Trophoblast cell (in vitro differentiated cells and primary cell): ENCODE measurements at places on chromosomes 16 and 17.

- no peak overlapping the region for H3K27ac ChIP-seq
- H3K4me3 ChIP-seq, result no peak overlapping the region
These were observed 214.3 kb upstream of the CDH11 start for GRCh38 chr16:65336160-65336559.

DNA sequence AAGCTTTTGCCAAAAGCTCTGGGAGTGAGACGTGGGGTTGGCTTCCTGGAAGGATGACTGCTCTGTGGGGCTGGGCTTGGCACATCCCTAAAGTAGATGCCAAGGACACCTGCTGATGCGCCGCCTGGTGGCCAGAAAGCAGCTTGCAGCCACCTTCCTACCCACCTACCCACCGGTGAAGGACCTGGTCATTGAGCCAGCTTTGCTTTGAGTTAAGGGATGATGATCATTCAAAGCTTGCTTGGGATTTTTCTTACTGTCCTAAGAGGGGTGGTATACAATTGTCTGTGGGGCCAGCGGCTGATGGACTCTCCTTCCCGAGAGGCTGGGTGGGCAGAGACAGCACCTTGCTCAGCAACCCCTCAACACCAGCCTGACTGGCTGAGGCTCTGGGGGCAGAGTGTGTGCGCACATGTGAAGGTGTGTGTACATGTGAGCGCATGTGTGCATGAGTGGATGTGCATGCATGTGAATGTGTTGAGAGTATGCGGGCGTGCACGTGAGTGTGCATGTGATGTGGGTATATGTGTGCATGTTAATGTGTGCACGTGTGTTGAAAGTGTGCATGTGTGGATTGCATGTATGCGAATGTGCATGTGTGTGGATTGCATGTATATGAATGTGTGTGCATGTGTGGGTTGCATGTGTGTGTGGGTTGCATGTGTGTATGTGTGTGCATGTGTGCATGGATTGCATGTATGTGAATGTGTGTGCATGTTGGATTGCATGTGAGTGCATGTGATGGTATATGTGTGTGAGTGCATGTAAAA lies 18.6 kb downstream of the C1QTNF1 start:
- H3K4me1 ChIP-seq, result no peaks in the 10 kb centered on the region
- peak; percentile 35 for DNase-seq
- no peaks in the 10 kb centered on the region for H3K36me3 ChIP-seq
- no peaks in the 10 kb centered on the region for H3K27me3 ChIP-seq

- no peak for DNase-seq
- H3K36me3 ChIP-seq, result no peaks in the 10 kb centered on the region
- H3K27me3 ChIP-seq, result no peaks in the 10 kb centered on the region
- no peak overlapping the region for H3K4me3 ChIP-seq
These were observed 592.8 kb upstream of the GOT2 start for GRCh38 chr16:59326955-59327354.

GRCh38 chr16:6020162-6020985 lies 922.8 kb upstream of the EEF2KMT start:
- H3K27me3 ChIP-seq, result peaks cover 34% of the 10 kb centered on the region
- H3K36me3 ChIP-seq, result no peaks in the 10 kb centered on the region
- H3K4me1 ChIP-seq, result no peaks in the 10 kb centered on the region
- H3K4me3 ChIP-seq, result no peak overlapping the region
- DNase-seq, result no peak

- H3K36me3 ChIP-seq, result no peaks in the 10 kb centered on the region
- no peaks in the 10 kb centered on the region for H3K27me3 ChIP-seq
- H3K4me1 ChIP-seq, result no peaks in the 10 kb centered on the region
These were observed 135.1 kb downstream of the SKAP1 start for GRCh38 chr17:48294806-48295361.

DNA sequence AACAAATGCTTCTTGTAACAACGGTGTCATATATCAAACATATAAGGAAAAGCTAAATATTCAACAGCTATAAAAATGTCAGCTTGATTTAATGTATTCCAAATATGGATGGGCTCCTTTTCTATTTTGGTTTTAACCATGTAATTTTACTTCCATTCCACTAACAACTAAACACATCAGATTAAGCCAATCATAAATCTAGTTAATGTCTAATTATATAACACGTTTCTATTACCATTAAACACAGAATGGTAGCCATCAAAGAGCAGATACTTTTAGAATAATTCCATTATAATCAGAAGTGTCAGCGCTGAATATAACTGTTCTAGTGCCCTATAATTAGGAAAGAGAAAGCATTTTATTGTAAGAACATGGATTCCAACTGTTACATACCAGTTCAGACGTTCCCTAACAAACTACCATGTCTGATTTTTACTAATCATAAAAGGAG lies 10.0 kb downstream of the CMC2 start:
- H3K27me3 ChIP-seq, result no peaks in the 10 kb centered on the region
- no peak for DNase-seq
- no peak overlapping the region for H3K27ac ChIP-seq
- no peak overlapping the region for H3K4me3 ChIP-seq

- DNase-seq, result no peak
- no peaks in the 10 kb centered on the region for H3K27me3 ChIP-seq
- H3K27ac ChIP-seq, result no peak overlapping the region
- no peak overlapping the region for H3K4me3 ChIP-seq
- no peaks in the 10 kb centered on the region for H3K4me1 ChIP-seq
- H3K36me3 ChIP-seq, result no peaks in the 10 kb centered on the region
These were observed 46.8 kb downstream of the MRPS23 start for GRCh38 chr17:57803021-57803420.

- H3K27me3 ChIP-seq, result no peaks in the 10 kb centered on the region
- H3K4me1 ChIP-seq, result no peaks in the 10 kb centered on the region
- no peaks in the 10 kb centered on the region for H3K36me3 ChIP-seq
- H3K27ac ChIP-seq, result no peak overlapping the region
- no peak overlapping the region for H3K4me3 ChIP-seq
- no peak for DNase-seq
These were observed 110.0 kb downstream of the N4BP1 start for GRCh38 chr16:48499923-48500381.

DNA sequence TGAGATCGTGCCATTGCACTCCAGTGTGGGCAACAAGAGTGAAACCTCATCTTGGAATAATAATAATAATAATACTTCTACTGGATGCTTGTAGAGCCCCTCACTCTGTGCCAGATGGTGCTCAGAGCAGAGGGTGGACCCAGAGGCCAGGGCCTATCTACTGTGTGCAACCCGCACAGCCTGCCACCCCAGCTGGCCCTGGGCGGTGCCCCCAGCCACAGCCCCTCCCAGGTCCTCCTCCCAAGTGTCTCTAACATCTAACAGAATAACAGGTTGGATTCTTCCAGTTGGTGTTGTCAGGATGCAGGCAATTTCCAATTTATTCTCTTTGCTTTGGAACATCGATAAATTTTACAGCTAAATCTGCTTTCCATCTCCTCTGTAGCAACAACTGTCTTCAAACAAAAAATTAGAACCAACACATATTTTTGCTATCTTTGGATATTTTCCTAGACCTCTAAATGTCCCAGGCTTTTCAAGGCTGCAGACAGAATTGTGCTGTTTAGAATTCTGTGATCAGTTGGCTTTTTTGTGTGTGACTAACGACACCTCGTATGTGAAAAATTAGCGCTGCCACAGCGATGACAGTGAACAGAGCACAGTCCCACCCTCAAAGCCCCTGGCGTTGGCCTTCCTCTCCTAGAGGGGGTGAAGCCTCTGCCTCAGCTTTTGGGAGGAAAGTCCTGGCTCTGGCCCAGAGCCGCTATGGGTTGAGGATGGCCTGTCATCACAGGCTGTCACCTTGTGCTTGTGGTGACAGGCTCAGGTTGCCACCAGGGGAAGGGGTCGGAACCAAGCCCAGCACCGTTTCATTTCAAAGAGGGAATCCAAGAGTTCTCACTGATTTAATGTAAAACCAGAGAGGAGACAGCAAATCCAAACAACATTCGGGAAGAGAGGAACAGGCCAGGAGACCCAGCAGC lies 7.6 kb upstream of the EVPL start:
- DNase-seq, result no peak
- no peaks in the 10 kb centered on the region for H3K4me1 ChIP-seq
- H3K27me3 ChIP-seq, result no peaks in the 10 kb centered on the region
- H3K4me3 ChIP-seq, result no peak overlapping the region

DNA sequence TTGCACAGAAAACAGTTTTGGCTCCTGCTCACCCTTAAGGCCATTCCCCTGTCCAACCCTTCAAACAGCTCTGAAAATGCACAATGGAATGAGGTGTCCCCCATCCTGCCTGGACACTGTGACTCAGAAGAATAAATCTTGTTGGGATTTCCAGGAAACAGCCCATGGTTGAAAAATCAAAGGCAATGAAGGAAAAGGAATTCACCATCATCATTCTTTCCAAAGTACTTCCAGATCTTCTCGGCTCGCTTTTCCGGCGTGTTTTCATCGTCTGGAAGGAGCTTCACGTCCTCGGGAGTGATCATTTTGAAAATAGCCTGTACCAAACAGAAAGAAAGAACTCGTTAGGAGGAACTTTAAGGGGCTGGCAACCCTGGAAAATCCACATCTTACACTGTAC lies 4.3 kb downstream of the RCVRN start:
- no peak overlapping the region for H3K27ac ChIP-seq
- H3K4me1 ChIP-seq, result peaks cover 4% of the 10 kb centered on the region
- no peaks in the 10 kb centered on the region for H3K27me3 ChIP-seq
- no peak overlapping the region for H3K4me3 ChIP-seq
- no peaks in the 10 kb centered on the region for H3K36me3 ChIP-seq

DNA sequence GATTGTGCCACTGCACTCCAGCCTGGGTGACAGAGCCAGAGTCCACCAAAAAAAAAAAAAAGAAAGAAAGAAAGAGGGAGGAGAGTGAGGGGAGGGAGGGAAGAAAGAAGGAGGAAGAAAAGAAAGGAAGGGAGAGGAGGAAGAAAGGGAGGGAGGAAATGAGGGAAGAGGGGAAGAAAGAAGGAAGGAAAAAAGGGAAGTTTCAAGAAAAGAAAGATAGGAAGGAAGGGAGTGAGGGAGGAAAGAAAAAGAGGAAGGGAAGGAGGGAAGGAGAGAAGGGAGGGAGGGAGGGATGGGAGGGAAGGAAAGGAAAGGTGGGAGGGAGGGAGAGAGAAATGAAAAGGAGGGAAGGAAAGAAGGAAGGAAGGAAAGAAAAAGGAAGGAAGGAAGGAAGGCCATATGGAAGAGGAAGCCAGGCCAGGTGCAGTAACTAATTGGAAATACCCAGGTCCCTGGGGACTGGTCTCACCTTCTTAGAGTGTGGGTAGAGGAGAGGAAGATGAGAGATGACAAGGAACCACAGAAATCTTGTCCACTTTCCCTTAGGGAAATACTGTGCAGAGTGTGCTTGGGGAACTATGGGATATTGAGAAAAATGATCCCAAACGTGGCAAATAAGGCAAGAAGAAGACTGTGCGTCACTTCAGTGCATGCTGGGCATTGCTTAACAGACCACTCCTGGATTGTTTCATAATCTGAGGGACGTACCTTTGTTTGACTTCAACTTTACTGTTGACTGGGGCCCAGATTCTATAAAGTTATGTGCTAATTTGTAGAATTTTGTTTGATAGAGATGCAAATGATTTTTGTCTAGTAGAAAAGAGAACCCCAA lies 15.1 kb upstream of the CSNK2A2 start:
- peak; percentile 66 for DNase-seq
- H3K4me1 ChIP-seq, result no peaks in the 10 kb centered on the region

- no peaks in the 10 kb centered on the region for H3K27me3 ChIP-seq
- H3K4me3 ChIP-seq, result no peak overlapping the region
- H3K27ac ChIP-seq, result no peak overlapping the region
- H3K36me3 ChIP-seq, result no peaks in the 10 kb centered on the region
These were observed 25.9 kb downstream of the RNF43 start for GRCh38 chr17:58391302-58391984.

GRCh38 chr16:85518398-85519049 lies 94.6 kb upstream of the GSE1 start:
- no peak for DNase-seq
- H3K4me1 ChIP-seq, result peaks cover 49% of the 10 kb centered on the region
- no peaks in the 10 kb centered on the region for H3K36me3 ChIP-seq
- H3K27ac ChIP-seq, result no peak overlapping the region

GRCh38 chr17:75899767-75900468 lies 3.2 kb upstream of the TRIM65 start:
- no peak for DNase-seq
- H3K27me3 ChIP-seq, result no peaks in the 10 kb centered on the region
- peaks cover 50% of the 10 kb centered on the region for H3K36me3 ChIP-seq
- peaks cover 9% of the 10 kb centered on the region for H3K4me1 ChIP-seq
- no peak overlapping the region for H3K4me3 ChIP-seq
- no peak overlapping the region for H3K27ac ChIP-seq

DNA sequence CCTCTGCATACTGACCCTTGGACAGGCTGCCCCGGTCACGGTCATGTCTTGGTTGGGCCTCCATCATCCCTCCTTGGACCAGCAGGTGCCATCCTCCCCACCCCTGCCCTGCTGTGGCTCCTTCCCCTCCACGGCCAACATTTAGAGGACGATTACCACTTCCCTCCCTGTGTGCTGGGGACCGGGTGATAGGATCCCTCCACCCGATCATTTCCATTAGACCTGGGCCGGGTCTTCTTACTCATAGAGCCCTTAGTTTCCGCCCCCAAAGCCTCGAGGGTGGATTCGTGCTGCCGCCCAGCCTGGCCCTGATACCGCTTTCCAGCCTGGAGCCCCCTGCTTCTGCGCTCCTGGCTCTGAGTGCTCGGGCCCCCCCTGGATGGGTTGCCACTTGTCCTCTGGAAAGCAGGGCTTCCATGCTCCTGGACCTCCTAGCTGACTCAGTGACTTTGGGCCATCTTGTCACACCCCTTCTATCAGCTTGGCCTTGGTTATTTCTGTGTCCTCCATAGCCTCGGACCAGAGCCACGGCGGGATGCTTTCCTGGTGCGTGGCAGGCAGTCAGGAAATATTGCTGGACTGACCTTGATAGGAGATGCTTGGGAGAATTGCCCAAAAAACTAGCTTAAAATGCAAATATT lies 171.4 kb downstream of the SEC14L1 start:
- no peak for DNase-seq
- H3K4me3 ChIP-seq, result no peak overlapping the region
- H3K27ac ChIP-seq, result no peak overlapping the region
- H3K27me3 ChIP-seq, result no peaks in the 10 kb centered on the region
- H3K36me3 ChIP-seq, result peaks cover 2% of the 10 kb centered on the region

GRCh38 chr17:75827308-75828075 lies 16.7 kb downstream of the UNC13D start:
- peaks cover 32% of the 10 kb centered on the region for H3K36me3 ChIP-seq
- no peak overlapping the region for H3K4me3 ChIP-seq
- no peaks in the 10 kb centered on the region for H3K27me3 ChIP-seq
- peak; percentile 63 for DNase-seq

GRCh38 chr16:20971401-20971800 lies 70.8 kb downstream of the LYRM1 start:
- no peak for DNase-seq
- H3K4me3 ChIP-seq, result no peak overlapping the region
- no peaks in the 10 kb centered on the region for H3K36me3 ChIP-seq

GRCh38 chr17:59785091-59785799 lies 77.8 kb downstream of the VMP1 start:
- H3K4me1 ChIP-seq, result peaks cover 12% of the 10 kb centered on the region
- DNase-seq, result no peak
- peaks cover 3% of the 10 kb centered on the region for H3K36me3 ChIP-seq
- H3K27me3 ChIP-seq, result no peaks in the 10 kb centered on the region

- peaks cover 17% of the 10 kb centered on the region for H3K27me3 ChIP-seq
- peaks cover 15% of the 10 kb centered on the region for H3K4me1 ChIP-seq
- no peak for DNase-seq
- no peak overlapping the region for H3K27ac ChIP-seq
- H3K4me3 ChIP-seq, result peak overlapping the region; percentile 26
These were observed 3.0 kb downstream of the BAHCC1 start for GRCh38 chr17:81398176-81398831.
